ENCODE measurements at places on chromosomes 5 and 9.

GRCh38 chr5:147558826-147559225 lies 49.0 kb upstream of the DPYSL3 start:
- DNase-seq: peak; percentile 52

- no peak for DNase-seq
Measured at GRCh38 chr5:150295172-150295634, 5.6 kb upstream of the CAMK2A start.

- no peak for DNase-seq
Measured at GRCh38 chr5:143116814-143117213, 286.7 kb downstream of the NR3C1 start.

DNA sequence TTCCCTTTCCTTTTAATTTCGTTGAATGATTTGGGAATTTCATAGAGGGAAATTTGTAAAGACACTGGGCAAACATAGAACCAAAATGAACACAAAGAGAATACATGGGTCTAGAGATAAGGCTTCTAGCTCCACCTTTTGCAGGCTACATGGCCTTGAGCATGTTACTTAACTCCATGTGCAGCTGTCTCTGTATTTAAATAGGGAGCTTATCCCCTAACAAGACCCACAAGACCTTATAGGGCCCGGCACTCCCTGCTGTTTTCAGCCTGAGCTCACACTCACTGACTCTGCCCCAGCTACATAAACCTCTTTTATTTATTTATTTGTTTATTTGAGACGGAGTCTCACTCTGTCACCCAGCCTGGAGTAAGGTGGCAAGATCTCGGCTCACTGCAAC lies 30.6 kb upstream of the TLE1 start:
- DNase-seq: no peak

DNA sequence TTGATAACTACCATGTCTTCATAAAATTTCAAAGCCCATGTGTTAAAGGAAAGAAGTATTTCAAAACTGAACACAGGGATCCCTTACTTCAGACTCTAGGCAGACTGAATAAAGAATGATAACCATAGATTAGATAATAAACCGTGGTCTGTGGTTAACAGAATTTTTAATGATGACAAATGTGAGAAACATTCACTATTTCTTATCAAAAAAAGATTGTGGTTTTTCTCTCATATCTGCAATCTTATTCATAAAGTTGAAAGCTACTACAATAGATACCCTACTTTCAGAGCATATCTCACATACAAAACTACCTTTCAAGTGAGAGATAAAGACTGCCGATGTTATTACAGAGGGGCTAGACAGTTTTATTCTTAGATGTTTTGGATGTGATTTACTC lies 816.8 kb upstream of the DMAC1 start:
- DNase-seq: no peak

- no peak for DNase-seq
Measured at GRCh38 chr9:23636199-23636598, 189.8 kb downstream of the ELAVL2 start.

DNA sequence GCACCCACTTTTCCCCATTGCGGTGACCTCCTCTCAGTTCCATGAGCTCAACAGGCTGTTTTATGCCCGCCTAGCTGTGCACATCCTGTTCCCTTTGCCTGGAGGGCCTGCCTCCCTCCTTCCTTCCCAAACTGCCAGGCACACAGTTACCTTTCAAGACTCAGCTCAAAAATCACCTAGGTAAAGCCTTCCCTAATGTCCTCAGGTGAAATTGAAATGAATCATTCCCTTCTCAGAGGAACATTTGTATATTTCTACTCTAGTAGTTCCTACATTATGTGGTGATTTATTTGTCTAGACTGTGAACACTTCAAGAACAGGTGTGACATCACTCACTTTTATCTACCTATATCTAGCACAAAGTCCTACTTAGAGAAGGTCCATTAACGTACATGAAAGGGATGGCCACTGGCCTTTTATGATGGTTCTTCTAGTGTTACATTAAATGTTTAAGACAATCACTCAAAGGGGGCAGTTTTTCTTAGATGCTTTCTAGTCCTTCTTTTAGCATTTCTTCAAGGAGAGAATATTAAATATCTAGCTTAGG lies 103.5 kb upstream of the EQTN start:
- DNase-seq: no peak

GRCh38 chr9:20144197-20144596 lies 355.4 kb upstream of the SLC24A2 start:
- DNase-seq: no peak

- no peak for DNase-seq
Measured at GRCh38 chr9:121240472-121241135, 27.4 kb upstream of the GSN start.

DNA sequence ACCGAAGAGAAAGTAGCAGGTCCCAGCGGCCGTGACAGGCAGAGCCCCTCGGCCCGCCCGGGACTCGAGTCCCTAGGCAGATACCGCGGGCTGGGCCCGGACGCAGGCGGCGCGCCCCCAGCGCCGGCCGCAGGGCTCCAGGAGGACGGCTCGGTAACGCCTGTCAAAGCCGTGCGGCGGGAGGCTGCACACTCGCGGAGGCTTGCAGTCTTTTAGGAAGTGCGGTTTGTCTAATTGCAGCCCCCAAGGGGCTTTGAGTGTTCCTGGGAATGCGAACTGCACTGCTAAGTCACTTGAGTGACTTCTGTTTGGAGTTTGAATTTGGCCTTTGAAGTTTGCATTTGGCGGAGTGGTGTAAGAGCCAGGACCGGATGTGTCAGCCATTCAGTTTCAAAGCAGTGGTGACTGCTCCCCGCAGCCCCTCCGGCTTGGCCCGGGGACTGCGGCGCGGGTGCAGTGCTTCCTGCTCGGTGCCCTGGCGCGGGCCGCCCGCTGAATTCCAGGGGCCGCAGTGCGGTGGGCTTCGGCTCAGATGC lies 1.3 kb downstream of the MAP3K1 start:
- DNase-seq: no peak

DNA sequence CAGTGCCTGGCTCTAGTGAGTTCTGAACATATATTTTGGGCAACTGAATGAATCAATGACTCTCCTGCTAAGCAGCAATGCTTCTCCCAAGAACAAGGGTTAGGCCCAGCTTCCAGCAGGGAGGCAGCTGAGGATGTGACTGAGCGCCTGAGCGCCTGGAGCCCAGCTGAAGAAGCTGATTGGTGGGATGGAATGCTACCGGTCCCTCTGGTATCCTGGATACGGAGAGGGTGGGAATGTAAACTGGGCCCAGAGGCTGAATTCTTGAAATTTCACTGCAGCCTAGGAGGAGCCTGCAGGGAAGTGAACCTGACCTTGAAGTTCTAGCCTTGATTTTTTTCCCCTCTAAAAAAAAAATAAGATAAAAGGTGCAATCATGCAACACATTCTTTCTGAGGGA lies 43.2 kb downstream of the WWC1 start:
- DNase-seq: peak; percentile 36

DNA sequence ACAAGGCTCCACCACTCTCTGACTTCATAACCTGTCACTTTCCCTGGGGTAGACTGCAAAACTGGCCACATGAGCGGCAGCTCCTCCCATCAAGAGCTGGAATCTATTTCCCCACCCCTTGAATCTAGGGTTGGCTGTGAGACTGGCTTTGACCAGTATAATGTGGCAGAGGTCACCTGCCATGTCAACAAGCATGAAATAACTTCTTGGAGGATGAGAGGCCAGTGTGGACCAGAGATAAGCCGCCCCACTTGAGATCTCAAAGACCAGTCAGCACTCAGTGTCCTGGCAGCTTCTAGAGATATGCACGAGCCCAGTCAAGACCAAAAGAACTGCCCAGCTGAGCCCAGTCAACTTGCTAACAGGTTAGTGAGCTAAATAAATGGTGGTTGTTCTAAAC lies 59.0 kb downstream of the MARCHF11 start:
- no peak for DNase-seq

GRCh38 chr5:147767048-147767447 lies 15.5 kb downstream of the JAKMIP2 start:
- no peak for DNase-seq

DNA sequence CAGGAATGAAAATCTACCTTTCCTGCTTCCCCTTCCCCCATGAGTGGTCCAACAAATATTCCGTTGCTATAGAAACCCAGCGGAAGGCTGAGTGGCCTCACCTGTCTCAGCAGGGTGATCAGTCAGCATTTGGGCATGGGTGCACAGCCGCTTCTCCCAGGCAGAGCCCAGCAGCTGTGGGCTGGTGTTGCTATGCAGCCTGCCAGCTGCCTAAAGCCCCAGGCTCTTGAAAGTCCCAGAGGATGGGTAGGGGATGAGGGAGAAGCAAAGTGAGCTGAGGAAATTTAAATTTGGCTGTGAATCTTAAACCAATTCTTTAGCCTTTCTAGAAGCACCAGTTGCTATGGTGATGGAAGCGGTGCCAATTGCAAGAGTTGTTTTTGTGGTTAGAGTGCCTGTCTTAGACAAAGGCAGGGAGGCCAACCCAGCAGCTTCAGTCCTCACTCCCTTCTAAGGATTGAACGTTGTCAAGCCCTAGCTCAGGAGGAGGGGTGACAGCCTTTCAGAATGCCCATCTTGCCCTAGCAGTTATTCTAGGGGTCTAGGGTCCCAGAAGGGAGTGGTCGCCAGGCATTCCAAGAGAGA lies 151.5 kb upstream of the PITX1 start:
- no peak for DNase-seq

GRCh38 chr5:176447591-176447977 lies 601 bp upstream of the FAF2 start:
- DNase-seq: no peak

All from AG09319 (cell line).